ENCODE measurements at places on chromosomes 5 and 9. TPM values are rescaled to one million over a fixed set of nuclear protein-coding genes. Genes with fewer than 3 reads are reported as not detected.

DNA sequence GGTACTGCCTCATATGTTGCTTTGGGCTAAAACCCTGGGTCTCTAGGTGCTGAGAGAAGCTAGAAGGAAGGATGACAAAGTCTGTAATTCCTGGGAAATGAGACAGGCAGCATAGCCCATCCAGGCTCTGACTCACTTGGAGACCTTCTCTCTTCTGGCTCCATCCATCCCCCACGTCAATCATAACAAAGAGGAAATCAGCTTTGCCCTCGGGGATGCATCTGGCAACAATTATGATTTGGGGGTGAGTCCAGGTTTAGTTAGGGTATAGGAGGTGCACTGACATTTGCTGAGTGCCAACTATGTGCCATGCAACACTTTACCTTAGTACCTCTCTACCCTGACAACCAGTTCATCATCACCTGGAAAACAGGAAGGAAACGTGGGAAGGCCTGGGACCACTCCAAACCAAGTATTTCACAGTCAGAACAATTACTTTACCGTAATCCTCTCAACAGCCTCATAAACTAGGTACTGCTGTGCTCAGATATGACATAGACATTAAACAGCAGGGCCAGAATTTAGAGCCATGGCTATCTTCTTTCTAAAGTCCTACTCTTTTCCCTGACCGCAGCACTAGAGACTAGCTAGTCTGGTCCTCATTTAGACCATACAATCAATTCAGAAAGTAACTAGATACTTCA lies 39.1 kb upstream of the GZMA start:
- no peak for DNase-seq

GRCh38 chr5:58258984-58259684 lies 200.8 kb downstream of the PLK2 start:
- no peak for DNase-seq

- no peak for DNase-seq
Measured at GRCh38 chr9:131112374-131113154, 12.8 kb upstream of the NUP214 start.

NEUROG1 gene
- total RNA-seq: not detected
